Naive B cell (primary cell): ENCODE measurements at places on chromosomes 16 and 17. TPM values are rescaled to one million over a fixed set of nuclear protein-coding genes. Genes with fewer than 3 reads are reported as not detected.

SLC52A1 gene
- polyA plus RNA-seq, result not detected

DNA sequence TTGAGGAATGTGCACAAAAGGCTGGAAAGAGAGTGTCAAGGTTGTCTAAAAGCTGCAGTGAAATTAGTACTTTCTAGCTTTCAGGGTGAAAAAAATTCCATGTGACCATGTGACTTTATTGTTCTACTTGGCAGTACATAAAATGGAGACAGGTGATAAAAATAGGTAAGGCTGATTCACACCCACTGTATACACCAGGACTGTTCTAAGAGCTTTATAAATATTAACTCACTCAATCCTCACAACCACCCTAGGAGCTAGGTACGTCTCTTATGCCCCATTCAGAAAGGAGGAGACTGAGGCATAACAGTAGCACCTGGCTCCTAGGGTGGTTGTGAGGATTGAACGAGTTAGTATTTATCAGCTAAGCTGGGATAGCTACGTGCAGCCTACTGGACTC is 28.2 kb upstream of the DNAH17 start:
- no peak overlapping the region for H3K27ac ChIP-seq
- no peak for DNase-seq
- H3K4me3 ChIP-seq, result no peak overlapping the region
- H3K36me3 ChIP-seq, result no peaks in the 10 kb centered on the region

DNA sequence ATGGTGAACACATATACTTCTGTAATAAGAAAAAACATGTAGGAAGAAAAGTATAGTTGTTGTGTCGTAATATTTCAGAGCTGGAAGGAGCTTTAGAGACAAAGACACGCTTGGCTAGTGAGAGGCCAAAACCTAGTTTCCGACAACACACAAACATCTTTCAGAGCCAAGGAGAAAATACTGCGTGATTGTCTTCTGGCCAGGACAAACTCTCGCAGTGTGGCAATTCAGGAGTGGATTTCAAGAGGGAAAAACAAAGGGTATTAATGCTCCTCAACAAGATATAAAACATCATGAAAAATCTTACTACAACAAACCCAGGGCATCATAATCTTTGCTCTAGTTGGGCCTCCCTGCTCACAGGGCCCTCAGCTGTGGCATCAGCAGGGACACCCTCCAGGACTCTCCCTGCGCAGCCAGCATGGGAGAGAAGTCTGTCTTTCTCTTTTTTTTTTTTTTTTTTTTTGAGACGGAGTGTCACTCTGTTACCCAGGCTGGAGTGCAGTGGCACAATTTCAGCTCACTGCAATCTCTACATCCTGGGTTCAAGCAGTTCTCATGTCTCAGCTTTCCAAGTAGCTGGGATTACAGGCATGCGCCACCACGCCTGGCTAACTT is 66.4 kb downstream of the CYB5B start:
- H3K4me1 ChIP-seq, result no peaks in the 10 kb centered on the region
- H3K4me3 ChIP-seq, result no peak overlapping the region
- H3K36me3 ChIP-seq, result no peaks in the 10 kb centered on the region
- no peaks in the 10 kb centered on the region for H3K27me3 ChIP-seq
- H3K27ac ChIP-seq, result no peak overlapping the region

DNA sequence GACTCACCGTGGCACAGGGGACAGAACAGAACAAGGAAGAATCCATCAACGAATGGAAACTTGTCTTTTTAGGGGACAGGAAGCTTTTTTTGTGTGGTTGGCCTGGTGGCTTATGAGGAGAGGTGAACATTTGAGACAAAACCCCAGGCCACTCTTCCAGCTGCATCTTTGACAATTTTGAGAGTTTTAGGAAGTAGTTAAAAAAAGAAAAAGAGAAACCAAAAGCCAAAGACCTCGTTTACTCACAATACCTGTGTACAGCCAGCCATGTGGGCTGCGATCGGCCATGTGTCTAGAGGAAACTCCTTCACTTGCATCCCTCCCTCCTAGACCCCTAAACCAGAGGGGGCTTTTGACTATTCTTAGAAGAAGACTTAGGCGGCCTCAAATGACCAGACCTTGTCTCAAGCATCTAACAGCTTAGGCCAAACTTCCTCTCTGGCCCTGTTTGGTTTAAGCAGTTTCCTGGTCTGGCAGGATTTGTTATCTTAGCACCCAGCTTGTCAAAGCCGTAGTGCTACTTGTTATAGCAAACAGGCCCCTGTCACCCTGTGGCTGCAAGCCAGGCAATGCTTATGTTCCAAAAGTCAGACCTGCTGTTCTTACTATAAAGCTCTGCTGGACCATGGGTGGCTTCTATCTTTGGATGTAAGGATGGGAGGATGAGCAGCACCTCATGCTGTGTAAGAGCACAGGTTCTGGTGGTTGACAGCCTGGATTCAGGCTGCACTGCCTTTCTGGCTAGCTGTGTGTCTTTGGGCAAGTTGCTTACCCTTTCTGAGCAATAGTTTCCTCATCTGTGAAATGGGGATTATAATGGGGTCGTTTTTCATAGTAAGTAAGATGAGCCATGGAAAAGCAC is 17.7 kb downstream of the KSR1 start:
- peak overlapping the region; percentile 91 for H3K27ac ChIP-seq
- H3K4me3 ChIP-seq, result peak overlapping the region; percentile 59
- H3K4me1 ChIP-seq, result peaks cover 42% of the 10 kb centered on the region
- DNase-seq, result peak; percentile 45
